ENCODE measurements at places on chromosomes 4 and X.

DNA sequence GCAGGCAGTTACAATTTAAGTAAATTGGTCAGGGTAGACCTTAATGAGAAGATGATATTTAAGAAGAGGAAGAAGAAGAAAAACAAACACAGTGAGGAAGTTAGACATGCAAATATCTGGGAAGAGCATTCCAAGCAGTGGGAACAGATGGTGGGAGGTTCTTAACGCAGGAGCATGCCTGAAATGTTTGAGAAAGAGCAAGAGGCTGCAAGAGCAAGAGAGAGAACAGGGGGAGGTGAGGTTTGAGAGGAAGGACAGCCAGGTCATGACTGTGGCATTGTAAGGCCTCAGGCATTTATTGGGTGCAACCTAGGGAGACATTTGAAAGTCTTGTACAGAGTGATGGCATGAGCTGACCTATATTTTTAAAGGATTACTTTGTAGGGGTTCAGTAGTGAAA lies 136.0 kb downstream of the UGT8 start:
- no peak for DNase-seq

DNA sequence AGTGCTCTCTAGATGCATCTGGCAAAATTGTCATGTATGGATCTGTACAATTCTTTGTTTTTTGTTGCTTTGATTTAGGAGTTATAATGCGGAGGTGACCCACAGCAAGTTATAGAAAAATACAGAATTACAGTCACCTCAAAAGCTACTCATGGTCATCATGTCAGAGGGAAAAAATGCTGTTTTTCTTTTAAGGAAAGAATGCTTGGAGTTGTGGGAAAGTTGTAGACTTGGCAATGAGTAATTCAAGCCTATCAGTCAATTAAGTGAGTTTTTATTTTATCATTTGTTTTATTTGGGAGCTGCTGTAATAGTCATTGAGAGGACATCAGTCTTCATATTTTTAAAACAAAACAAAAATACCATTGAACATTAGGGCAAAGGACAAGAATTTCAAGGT lies 16.4 kb downstream of the FHL1 start:
- no peak for DNase-seq

DNA sequence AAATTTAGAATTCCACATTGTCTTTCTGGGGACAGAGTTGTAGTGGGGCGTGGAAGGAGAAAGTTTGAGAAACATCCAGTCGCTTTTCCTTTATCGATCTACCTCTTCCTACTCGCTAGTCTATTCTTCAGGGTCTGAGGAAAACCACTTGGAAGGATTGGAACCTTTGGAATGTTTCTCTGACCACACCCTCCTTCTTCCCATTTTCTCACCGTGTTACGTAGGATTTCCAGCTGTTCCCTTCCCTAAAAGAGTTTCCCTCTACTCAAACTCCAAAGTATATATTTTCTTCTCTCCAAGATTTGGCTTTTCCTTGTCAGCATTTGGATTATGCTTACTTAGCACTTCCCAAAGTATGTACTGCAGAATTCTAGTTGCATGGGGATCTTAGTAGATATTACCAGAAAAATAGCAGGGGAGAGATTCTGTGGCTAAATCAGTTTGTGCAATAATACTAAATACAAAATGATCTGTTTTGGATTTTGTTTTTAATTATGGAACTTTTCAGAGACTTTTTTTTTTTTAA lies 4.9 kb downstream of the ENPEP start:
- DNase-seq = no peak

- DNase-seq = no peak
Observed at GRCh38 chr4:146275370-146275769, 61.0 kb downstream of the REELD1 start.

DNA sequence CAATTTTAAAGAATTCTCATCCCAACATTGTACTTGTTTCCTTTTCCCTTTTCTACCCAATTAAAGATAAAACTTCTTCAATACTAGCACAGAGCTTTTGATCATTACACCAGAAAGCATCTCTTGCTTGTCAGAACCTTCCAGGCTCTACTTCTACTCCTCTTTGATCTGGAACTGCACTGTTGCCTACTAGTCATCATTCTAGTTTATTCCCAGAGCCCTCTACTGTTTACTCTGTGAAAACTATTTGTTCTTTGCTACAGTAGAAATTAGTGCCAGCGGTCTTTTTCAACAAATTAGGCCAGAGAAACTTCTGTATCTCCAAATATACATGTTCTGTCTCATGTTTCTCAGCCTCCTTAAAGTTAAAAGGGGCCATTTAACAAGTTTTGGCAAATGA lies 46.8 kb upstream of the TMPRSS11F start:
- DNase-seq = no peak

GRCh38 chr4:36133086-36133485 lies 111.2 kb downstream of the ARAP2 start:
- DNase-seq = no peak

GRCh38 chrX:340641-341423 lies 22.2 kb upstream of the GTPBP6 start:
- no peak for DNase-seq

GRCh38 chr4:109552237-109552636 lies 7.8 kb upstream of the MCUB start:
- DNase-seq = no peak

DNA sequence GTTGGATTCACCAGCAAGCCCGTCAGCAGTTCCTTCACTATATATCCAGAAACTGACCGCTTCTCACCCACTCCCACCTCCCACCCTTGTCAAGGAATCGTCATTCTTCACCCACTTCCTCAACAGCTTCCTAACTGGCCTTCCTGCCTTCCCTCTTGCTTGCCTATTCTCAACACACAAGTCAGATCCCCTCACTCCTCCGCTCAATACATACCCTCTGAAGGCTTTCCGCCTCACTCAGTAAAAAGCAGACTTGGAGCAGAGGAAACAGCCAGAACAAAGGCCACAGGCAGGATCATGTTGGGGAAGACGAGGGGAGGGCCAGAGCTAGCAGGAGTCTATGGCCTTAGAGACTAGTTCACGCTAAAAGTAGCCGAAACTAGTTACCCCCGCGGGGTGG lies 23.7 kb downstream of the RWDD4 start:
- no peak for DNase-seq

DNA sequence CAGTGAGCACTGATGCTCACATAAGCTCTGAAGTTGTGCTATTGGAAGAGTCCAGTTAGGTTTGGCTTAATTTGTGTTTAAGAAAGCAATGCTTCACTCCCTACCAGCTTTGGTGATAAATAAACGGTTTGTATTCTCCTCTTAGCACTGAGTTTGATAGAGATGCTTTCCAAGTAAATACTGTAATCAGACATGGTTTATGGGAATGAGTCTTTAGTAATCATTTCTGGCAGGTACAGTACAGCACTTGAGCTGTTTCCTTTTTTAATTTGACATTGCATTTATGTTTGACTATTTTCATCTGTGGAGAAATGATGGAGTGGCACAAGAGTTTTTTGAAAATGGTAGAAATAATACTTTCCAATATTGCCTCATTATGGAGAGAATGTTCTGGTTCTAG lies 455.3 kb downstream of the ACTRT1 start:
- DNase-seq = no peak

DNA sequence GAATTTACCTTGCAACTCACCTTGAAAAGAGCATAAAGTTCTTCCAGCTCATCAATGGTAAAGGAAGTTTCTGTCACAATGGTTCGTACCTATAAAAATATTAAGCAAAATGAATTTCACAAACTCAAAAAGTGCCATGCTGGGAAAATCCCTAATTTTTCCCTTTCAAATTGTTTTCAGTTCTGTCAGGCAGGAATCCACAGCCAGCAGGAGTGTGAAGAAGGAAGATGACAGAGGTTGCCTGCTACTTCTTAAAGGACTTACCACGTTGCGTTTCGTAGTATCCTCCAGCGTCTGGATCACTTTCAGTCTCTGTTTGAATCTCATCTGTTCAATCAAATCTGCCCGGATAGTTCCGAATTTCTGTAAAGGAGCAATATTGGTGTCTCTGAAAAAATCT lies 70.3 kb upstream of the UCP1 start:
- no peak for DNase-seq

DNA sequence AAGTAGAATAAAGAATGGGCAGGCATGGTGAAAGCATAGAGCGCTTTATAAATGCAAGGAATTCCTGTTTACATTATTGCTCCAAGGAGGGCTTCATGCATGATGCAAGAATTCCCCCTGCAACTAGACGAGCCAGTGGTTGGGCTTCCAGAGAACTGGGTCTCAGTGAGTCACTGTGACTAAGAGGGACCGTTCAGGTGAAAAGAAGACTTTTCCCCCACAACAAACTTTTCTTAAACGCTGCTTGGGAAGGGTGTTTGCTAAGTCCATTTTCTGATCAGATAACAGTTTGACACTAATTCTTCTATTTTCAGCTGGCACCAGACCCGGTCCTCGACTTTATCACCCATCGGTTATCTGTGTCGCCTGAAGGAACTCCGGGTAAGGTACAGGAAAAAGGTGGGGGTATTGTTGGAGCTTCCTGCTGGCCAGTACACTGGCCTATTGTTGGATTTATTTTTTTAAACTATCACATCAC lies 40.1 kb downstream of the LDB2 start:
- DNase-seq = no peak

- DNase-seq = no peak
Observed at GRCh38 chr4:143347484-143348111, 10.9 kb downstream of the GAB1 start.

GRCh38 chr4:152235718-152236117 lies 300.2 kb downstream of the FBXW7 start:
- DNase-seq = no peak

- no peak for DNase-seq
Observed at GRCh38 chr4:181971411-181971810, 271.8 kb upstream of the TENM3 start.

GRCh38 chr4:148716431-148717052 lies 274.3 kb upstream of the NR3C2 start:
- no peak for DNase-seq

DNA sequence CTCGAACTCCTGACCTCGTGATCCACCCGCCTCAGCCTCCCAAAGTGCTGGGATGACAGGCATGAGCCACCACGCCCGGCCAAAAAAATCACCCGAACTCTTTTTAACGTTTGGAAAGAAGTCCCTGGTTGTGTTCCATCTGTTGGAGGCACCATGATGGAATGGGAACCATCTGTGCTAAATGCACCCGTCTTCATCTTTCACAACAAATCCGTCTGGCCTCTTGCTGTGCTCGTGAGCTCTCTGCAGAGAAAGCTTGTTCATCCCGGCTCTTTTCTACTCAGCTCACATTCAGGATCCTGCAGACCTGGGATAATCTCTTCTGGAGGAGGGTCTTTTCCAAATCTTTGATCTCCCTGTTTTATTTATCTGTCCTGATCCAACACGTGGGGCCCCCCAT lies 188.8 kb downstream of the CRLF2 start:
- DNase-seq = no peak

Data from NCI-H526 (cell line).